NCI-H774 (cell line): ENCODE measurements at places on chromosomes 1 and 21.

GRCh38 chr1:55478742-55479141, 263.6 kb upstream of the USP24 start:
- DNase-seq, result peak; percentile 10

- DNase-seq, result no peak
Observed at GRCh38 chr1:92410706-92411105, 76.0 kb downstream of the GFI1 start.

GRCh38 chr21:42746593-42747275, 93.3 kb downstream of the PDE9A start:
- no peak for DNase-seq

GRCh38 chr1:111852261-111852721, 96.6 kb downstream of the DDX20 start:
- DNase-seq, result no peak

GRCh38 chr1:15975358-15975804, 520 bp downstream of the ZBTB17 start:
- DNase-seq, result no peak

DNA sequence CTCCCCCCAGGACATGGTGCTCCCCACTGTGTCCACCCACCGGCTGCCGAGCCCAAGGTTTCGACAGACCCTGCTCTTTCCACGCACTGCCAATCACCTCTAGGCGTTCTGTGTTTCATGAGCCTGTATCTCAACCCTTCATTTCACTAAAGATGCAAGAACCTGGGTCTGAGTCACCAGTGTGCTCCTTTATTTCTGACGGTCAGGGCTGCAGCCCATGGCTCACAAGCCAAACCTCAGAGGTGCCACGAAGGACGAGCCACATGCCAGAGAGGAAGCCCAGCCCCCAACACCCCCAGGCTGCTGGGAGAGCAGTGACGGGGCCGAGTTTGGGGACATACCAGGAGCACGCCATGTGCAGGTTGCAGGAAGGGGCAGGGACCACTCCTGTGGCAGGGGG, 79.2 kb upstream of the ARHGEF16 start:
- no peak for DNase-seq

DNA sequence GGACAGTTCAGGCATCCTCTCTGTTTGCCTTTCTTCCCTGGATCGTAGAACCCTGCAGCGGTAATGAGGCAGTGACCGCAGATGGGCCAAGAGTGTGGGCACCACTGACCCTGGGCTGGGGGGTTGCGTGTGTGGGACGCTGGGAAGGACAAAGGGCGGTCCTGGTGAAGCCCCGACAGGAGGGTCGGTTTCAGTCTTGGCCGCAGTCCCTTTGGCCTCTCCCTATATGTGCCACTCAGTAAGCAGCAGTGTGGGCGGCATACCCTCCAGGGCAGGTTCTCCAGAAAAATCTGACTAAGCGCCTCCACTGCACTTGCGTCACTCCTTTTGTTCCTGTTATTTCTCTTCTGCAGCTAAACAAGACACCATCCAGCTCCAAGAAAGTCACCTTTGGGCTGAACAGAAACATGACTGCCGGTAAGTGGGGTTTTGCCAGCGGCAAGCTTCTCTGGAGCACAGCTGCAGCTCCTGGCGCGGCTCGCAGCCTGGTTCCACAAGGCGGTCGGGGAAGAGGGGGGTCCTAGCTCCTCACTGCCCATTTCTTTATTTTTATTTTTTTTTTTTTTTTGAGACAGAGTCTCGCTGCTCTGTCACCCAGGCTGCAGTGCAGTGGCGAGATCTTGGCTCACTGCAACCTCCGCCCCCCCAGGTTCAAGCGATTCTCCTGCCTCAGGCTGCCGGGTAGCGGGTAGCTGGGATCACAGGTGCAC, 27.7 kb upstream of the PDXK start:
- DNase-seq, result no peak

GRCh38 chr21:37899146-37899545, 17.1 kb downstream of the KCNJ6 start:
- DNase-seq, result no peak
